ENCODE measurements at places on chromosomes 7 and 10. TPM values are rescaled to one million over a fixed set of nuclear protein-coding genes. Genes with fewer than 3 reads are reported as not detected.

The TYSND1 gene
- 12.3 TPM for total RNA-seq

The HABP2 gene
- not detected for total RNA-seq

The ARMC3 gene
- total RNA-seq = not detected

The ARHGAP12 gene
- 25.9 TPM for total RNA-seq

The NPTX2 gene
- total RNA-seq = not detected

The PAPSS2 gene
- 2.3 TPM for total RNA-seq

The CTAGE4 gene
- total RNA-seq = 1.4 TPM

The VWDE gene
- 1.0 TPM for total RNA-seq

The CACNB2 gene
- not detected for total RNA-seq

The CADPS2 gene
- total RNA-seq = 0.28 TPM

The YKT6 gene
- 108 TPM for total RNA-seq

The ARHGEF5 gene
- 34.8 TPM for total RNA-seq

The TET1 gene
- total RNA-seq = 0.51 TPM

The RBM28 gene
- total RNA-seq = 44.4 TPM

The TMEM236 gene
- not detected for total RNA-seq

The MYL7 gene
- total RNA-seq = not detected

The CALHM3 gene
- total RNA-seq = not detected

The PPP1R9A gene
- total RNA-seq = not detected

The ITGA8 gene
- not detected for total RNA-seq

The PPA1 gene
- 217 TPM for total RNA-seq

The CC2D2B gene
- 0.24 TPM for total RNA-seq

The ADAMTS14 gene
- 0.10 TPM for total RNA-seq

The OR6B1 gene
- total RNA-seq = not detected

The AKR1B1 gene
- total RNA-seq = 89.5 TPM

The TMEM130 gene
- not detected for total RNA-seq

The NUTM2D gene
- total RNA-seq = 2.5 TPM
